Nephron progenitor cell (in vitro differentiated cells): ENCODE measurements at places on chromosomes 12 and 14.

DNA sequence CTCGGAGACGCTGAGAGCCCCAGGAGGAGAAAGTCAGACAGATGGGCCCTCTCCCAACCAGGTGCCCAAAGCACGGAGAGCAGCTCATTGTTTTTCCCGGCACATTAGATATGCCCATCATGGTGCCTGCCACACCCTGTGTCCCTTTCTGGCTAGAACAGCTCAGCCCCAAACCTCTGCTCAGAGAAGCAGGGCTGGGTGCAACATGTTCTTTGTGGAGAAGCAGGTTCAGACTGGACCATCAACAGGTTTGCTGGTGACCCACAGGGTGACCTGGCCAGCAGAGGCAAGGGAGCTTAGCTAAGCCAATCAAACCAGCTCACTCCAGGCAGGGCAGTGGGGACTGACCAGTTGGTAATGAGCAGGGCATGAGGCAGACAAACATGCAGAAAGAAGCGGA lies 13.4 kb downstream of the RAB15 start:
- H3K36me3 ChIP-seq: peaks cover 6% of the 10 kb centered on the region
- H3K27ac ChIP-seq: no peak overlapping the region
- DNase-seq: no peak
- no peaks in the 10 kb centered on the region for H3K27me3 ChIP-seq

DNA sequence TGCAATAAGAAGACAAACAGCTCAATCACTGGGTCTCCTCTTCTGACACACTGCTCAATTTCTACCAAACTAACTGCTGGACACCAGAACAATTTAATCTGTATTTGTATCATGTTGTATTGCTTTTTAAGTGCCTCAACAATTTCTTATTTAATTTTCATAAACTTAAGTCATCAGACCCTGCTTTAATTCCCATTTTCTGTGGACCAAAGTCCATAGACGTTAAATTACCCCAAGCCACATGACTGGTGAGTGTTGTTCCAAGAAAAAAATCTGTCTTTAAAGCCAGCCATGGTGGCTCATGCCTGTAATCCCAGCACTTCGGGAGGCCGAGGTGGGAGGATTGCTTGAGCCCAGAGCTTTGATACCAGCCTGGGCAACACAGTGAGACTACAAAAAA lies 8.7 kb downstream of the HOMEZ start:
- H3K27ac ChIP-seq: no peak overlapping the region
- H3K36me3 ChIP-seq: peaks cover 56% of the 10 kb centered on the region
- peaks cover 21% of the 10 kb centered on the region for H3K4me1 ChIP-seq
- H3K4me3 ChIP-seq: no peak overlapping the region

- H3K36me3 ChIP-seq: peaks cover 27% of the 10 kb centered on the region
- H3K27me3 ChIP-seq: peaks cover 58% of the 10 kb centered on the region
- no peaks in the 10 kb centered on the region for H3K4me1 ChIP-seq
- no peak for DNase-seq
- no peak overlapping the region for H3K27ac ChIP-seq
Measured at GRCh38 chr14:102930753-102931579, 8.5 kb downstream of the AMN start.

DNA sequence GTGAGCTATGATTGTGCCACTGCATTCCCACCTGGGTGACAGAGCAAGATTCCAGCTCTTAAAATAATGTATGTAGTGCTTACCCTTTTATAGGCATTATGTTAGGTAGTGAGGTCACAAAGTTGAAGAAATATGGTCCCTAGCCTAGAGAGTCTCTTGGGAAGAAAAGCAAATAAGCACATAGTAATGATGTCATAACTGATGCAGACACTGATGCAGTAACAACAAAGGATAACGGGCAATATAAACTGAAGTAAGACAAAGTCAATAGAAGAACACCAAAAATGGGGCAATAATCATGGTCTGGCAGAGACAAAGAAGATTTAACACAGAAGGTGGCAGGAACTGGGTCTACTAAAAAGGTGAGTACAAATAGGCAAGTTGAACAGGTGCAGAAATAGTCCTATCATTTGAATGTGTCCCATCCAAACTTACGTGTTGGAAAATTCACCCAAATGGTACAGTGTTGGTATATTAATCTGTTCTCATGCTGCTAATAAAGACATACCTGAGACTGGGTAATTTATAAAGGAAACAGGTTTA lies 93.5 kb downstream of the CPNE8 start:
- no peak overlapping the region for H3K4me3 ChIP-seq
- H3K27ac ChIP-seq: no peak overlapping the region
- H3K4me1 ChIP-seq: no peaks in the 10 kb centered on the region
- no peak for DNase-seq

GRCh38 chr12:1781772-1782171 lies 38.6 kb upstream of the LRTM2 start:
- no peak for DNase-seq
- H3K27me3 ChIP-seq: no peaks in the 10 kb centered on the region
- H3K36me3 ChIP-seq: peaks cover 58% of the 10 kb centered on the region

DNA sequence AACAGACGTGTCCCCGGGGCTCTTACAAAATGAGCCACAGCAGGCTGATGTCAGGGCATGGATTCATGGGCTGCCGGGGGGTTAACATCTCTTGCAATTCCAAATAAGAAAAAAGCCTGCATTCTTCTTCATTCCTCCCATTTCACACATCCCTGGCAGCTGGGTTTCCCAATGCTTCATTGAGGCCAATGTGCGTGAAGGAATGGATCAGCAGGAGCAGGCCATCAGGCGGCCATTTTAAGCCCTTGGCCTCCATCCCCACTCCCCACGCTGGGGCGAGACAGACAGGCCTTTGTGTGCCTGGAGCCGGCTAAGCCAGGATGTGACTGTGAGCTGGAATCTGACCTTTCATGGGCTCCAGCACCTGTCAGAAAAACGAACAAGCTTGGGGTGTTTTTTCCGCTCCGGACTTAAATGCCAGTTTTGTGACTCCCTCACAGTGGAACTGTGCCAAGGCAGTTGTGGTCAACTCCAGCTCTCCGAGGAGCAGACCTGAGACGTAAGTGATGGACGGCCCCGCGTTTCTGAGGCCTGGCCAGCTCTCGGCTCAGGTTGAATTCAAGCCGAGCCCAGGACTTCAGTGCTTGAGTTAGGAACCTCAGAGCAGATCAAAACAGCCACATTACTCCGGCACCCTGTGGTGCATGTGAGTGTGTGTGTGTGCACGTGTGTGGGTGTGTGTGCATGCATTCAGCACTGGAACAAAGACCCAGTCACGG lies 133.1 kb downstream of the TMEM30B start:
- peaks cover 63% of the 10 kb centered on the region for H3K4me1 ChIP-seq
- H3K27ac ChIP-seq: peak overlapping the region; percentile 93
- no peak for DNase-seq
- peaks cover 5% of the 10 kb centered on the region for H3K27me3 ChIP-seq

GRCh38 chr12:87317302-87317701 lies 711.9 kb downstream of the C12orf50 start:
- no peak overlapping the region for H3K27ac ChIP-seq
- no peaks in the 10 kb centered on the region for H3K36me3 ChIP-seq
- no peak overlapping the region for H3K4me3 ChIP-seq
- DNase-seq: no peak

GRCh38 chr12:97063292-97063935 lies 156.4 kb downstream of the NEDD1 start:
- H3K4me3 ChIP-seq: no peak overlapping the region
- peaks cover 3% of the 10 kb centered on the region for H3K27me3 ChIP-seq
- DNase-seq: no peak
- H3K27ac ChIP-seq: no peak overlapping the region
- peaks cover 9% of the 10 kb centered on the region for H3K4me1 ChIP-seq
- H3K36me3 ChIP-seq: peaks cover under 1% of the 10 kb centered on the region

DNA sequence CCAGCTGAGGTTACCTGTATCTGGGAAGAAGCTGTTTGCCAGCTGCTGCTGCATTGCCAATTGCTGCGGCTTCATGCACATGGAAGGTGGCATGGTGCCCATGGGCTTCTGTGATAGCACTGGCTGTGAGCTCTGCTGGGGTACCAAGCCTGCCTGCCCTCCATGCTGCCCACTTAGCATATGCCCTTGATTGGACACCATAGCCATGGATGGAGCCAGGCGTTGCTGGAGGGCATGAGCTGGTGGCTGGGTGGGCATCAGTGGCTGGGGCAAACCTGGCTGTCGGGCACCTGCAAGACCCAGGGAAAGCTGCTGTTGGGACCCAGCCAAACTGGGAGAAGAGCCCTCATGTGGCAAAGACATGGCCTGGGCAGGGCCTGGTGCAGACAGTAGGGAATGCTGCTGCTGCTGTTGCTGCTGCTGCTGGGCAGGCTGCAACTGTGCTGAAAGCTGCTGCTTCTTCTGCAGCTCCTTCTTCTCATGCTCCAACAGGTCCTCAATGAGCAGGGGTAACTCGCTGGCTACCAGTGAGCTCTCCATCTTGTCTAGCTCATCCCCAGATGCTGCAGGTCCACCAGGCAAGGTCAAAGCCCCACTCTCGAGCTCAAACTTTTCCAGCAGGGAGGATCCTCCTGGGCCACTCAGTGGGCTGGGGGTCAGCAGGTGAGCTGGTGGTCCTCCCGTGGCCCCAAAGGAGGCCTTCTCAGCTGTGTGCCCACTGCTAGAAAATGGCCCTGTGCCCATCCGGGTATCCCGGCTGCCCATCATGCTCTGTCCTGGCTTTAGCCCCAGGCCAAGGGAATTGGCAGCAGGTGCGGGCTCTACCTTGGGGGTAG lies 18.8 kb upstream of the PRKAG1 start:
- no peak overlapping the region for H3K27ac ChIP-seq
- no peak for DNase-seq
- peaks cover 1% of the 10 kb centered on the region for H3K27me3 ChIP-seq
- no peak overlapping the region for H3K4me3 ChIP-seq
- H3K36me3 ChIP-seq: peaks cover 43% of the 10 kb centered on the region
- H3K4me1 ChIP-seq: no peaks in the 10 kb centered on the region

DNA sequence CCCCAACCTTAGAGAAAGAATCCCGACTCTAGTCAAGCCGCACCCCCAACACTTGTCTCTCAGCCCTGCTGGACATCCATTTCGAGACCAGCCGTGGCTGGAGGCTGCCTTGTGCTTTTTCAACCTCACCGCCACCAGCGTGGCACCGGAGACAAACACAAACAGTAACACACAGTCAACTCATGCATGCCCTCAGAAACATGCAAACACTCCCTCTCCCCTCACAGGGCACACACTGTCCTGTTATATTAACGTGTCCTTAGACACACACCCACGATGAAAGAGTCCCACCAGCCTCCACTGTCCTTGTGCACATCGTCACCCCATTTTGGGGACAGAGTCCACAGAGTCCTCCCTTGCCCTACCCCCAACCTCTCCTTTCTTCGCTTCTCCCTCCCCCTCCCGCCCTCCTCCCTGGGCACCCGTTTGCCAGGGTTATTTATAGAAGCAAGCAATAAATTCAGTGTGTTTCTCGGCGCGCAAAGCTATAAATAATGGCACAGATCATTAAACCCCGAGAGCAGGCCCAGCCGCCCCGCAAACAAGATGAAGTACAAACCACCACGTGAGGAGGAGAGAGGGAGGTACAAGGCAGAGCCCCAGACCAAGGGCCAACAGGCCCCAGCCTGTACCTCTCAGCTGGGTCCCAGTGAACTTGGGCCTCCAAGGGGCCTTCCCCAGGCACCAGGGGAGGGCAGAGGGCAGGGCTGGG lies 27.9 kb downstream of the SMUG1 start:
- H3K27me3 ChIP-seq: peaks cover 7% of the 10 kb centered on the region
- H3K4me1 ChIP-seq: no peaks in the 10 kb centered on the region
- no peaks in the 10 kb centered on the region for H3K36me3 ChIP-seq
- H3K27ac ChIP-seq: peak overlapping the region; percentile 85
- H3K4me3 ChIP-seq: peak overlapping the region; percentile 72

- no peaks in the 10 kb centered on the region for H3K27me3 ChIP-seq
- no peak overlapping the region for H3K27ac ChIP-seq
- H3K36me3 ChIP-seq: no peaks in the 10 kb centered on the region
- H3K4me1 ChIP-seq: no peaks in the 10 kb centered on the region
- H3K4me3 ChIP-seq: no peak overlapping the region
Measured at GRCh38 chr12:58139894-58140293, 198.5 kb downstream of the ATP23 start.

DNA sequence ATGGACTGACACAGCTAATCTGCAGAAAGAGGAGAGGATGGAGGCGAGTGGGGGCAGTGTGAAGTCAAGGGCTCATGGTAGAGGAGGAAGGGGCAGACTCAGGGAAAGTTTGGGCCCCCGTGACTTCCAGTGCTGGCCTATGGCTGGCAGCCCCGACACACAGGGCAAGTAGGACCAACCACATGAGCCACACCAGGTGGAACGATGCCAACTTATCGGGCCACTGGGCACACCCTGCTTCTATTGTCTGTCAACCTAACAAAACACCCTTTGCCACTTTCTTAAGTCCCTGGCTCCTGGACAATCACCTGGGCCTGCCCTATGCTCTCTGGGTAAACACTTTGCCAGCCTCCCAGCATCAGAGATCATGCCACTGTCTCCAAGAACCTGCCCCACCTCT lies 65.2 kb upstream of the PSMC1 start:
- H3K4me1 ChIP-seq: peaks cover 4% of the 10 kb centered on the region
- no peak overlapping the region for H3K27ac ChIP-seq
- peaks cover 33% of the 10 kb centered on the region for H3K27me3 ChIP-seq
- H3K36me3 ChIP-seq: no peaks in the 10 kb centered on the region

DNA sequence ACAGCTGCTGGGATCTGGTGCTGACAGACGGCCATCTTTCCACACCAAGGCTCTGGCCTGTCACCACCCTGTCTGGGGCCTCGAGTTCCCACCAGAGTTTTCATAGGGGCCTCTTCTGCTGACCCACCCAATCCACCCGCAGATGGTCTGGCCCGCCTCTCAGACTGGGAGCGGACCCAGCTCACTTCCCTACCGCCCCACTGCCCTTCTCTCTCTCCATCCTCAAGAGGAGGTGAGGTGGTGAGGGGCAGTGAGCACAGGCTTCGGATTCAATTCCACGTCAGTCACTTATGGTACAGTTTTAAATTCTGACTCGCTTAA lies 12.3 kb upstream of the RPS6KL1 start:
- H3K27me3 ChIP-seq: peaks cover 12% of the 10 kb centered on the region
- peaks cover 34% of the 10 kb centered on the region for H3K4me1 ChIP-seq
- no peak overlapping the region for H3K4me3 ChIP-seq
- H3K36me3 ChIP-seq: no peaks in the 10 kb centered on the region

DNA sequence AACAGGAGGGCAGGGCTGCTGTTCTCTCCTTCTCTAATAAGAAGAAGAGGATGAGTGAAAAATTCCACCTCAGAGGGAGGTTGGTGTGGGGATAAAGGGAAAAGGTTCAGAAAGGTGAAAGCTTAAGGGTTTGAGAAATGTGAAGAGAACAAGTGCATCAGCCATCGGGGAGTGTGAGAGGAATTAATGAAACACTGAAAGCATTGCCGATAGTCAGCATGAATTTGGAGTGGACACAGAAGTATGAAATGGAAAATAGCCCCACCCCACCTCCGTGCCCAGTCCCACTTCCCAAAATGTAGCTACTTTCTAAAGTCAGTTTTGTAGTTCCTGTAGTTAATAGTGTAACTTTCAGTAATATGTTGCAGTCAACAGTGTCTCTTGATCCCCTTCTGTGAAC lies 33.4 kb downstream of the DIP2B start:
- no peaks in the 10 kb centered on the region for H3K27me3 ChIP-seq
- H3K27ac ChIP-seq: peak overlapping the region; percentile 73

- DNase-seq: no peak
- no peak overlapping the region for H3K27ac ChIP-seq
- H3K27me3 ChIP-seq: peaks cover 7% of the 10 kb centered on the region
Measured at GRCh38 chr12:47071241-47071852, 8.1 kb upstream of the PCED1B start.

DNA sequence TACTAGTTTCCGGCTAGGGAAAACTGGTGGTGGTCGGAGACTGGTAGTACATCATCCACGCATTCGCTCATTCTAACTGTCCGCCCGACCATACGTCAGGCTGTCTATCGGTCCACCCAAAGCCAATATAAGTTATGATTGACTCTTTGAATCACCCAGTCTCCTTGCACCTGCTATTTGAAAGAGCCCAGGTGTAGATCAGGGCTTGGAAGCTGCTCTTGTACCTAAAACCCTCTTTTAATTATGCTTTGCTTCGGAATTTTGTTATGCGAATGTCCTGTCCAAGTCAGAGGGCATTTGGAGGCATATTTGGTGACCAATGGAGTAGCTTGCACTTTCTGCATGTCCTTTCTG lies 5.7 kb upstream of the NKX2-1 start:
- H3K36me3 ChIP-seq: no peaks in the 10 kb centered on the region
- H3K4me1 ChIP-seq: peaks cover 12% of the 10 kb centered on the region
- DNase-seq: no peak
- no peak overlapping the region for H3K4me3 ChIP-seq
